ENCODE measurements at places on chromosomes 16 and 17. TPM values are rescaled to one million over a fixed set of nuclear protein-coding genes. Genes with fewer than 3 reads are reported as not detected.

DNA sequence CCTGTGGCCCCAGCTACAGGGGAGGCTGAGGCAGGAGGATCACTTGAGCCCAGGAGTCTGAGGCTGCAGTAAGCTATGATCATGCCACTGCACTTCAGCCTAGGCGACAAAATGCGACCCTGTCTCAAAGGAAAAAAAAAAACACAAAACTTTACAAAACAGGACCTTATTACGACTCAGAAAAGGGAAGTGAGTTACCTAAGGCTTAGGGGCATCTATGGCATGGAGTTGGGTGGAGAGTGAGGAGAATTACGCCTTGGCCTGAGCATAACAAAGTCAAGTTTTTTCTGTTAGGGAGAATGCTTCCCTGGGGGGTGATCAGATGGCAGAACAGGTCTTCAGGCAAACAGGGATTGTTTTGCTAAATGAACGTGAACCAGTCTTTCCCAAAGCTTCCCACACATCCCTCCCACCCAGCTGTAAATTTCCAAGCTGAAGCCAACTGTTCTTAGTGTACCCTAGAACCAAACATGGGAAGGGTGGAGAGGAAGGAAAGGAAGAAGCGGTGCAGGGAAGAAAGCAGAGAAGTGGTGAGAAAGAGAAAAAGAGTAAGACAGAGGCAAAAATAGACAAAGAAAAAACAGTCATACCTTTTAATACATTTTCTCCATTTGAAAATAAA, 24.6 kb upstream of the TNRC6C start:
- DNase-seq, result no peak

The CDH1 gene
- total RNA-seq, result not detected

DNA sequence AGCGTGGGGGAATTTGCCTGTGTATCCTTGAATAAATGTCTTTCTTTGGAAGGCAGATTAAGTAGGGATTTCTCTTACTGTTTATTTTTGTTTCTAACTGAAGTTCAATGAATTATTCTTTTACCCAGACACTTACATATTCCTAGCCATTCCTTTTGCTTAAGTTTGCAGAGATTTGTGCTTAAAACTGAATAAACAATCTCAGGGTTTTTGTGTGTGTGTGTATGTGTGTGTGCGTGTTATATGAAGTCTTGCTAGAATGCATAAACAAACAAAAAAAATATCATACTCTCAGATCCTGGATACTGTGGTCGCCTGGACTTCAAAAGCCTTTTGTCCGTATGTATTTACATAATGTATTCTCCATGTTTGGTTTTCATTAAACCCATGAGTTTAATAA, 672.8 kb downstream of the MAF start:
- DNase-seq, result no peak

The PYY gene
- not detected for total RNA-seq

GRCh38 chr16:66485376-66485775, 58.3 kb downstream of the BEAN1 start:
- DNase-seq, result no peak

The HBM gene
- total RNA-seq, result not detected

DNA sequence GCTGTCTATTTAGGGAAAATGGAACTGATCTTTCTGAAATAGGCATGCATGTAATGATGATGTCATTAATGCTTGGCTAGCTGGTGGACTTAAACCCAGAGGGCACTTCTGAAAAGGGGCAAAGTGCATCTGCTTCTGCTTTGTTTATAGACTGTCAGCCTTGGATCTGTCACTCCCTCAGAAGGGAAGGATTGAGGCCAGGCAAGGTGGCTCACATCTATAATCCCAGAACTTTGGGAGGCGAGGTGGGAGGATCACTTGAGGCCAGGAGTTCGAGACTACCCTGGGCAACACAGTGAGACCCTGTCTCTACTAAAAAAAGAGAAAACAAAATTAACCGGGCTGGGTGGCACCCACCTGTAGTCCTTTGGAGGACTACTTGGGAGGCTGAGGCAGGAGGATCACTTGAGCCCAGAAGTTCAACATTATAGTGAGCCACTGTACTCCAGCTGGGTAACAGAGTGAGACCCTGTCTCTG, 185.5 kb downstream of the WWOX start:
- no peak for DNase-seq

The SCGB1C2 gene
- not detected for total RNA-seq

DNA sequence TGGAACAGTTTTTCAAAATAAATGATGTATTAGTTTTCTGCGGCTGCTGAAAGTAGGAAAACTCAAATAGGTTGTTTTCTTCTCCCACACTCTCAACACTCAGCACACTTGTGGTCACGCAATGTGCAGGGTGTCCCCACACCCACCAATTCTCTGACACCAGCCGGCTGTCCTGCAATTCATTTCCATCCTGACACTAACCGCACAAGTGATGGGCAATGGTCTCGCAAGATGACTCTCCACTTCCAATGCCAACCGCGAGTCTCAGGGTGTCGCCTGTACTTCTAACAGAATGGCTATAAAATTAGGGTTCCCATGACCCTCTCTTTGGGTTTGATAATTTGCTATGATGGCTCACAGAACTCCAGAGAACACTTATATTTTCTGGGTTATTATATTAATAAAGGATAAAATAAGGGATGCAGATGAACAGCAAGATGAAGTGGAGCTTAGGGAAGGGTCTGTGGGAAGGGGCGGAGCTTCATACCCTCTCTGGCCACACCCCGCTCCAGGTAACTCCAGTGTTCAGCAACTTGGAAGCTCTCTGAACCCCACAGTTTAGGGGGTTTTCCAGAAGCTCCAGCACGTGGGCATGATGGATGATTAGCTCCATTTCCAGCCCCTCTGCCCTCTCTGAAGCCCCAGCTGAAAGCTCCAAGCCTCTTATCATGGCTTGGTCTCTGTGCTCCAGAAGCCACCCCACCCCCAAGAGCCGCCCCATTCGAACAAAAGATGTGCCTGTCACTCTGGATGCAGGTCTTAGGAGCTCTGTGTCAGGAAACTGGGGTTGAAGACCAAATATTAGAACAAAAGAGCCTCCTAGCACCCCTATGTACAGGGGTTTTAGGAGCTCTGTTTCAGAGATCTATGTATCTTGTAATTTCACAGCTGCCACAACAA, 19.8 kb downstream of the TAF1C start:
- DNase-seq, result no peak

DNA sequence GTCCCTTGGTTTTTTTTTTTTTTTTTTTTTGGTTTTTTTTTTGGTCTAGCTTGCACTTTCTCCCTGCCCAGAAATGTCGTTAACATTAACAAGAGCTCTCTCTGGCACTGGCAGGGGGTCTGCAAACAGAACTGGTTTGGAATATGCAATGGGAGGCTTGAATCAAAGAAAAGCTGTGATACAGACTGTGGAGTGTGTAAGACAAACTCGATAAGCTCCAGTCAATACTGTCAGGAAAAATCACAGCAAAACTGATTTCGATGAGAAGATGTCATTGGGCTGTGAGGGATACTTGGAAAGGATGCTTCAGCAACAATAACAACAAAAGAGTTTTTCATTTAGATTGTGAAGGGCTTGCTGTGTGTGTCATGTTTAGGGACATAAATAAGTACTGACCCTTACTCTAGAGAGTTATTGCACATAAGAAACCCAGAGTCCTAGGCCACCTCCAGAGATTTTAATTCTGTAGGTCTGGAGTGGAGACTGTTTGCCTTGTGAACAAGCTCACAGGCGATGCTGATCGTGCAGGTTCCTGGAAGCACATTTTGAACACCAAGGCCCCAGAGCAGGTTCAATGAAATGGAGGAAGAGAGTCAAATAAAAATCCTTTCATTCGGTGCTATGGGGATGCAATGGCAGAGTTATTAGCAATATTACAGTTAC, 470.7 kb upstream of the RBFOX1 start:
- DNase-seq, result no peak

DNA sequence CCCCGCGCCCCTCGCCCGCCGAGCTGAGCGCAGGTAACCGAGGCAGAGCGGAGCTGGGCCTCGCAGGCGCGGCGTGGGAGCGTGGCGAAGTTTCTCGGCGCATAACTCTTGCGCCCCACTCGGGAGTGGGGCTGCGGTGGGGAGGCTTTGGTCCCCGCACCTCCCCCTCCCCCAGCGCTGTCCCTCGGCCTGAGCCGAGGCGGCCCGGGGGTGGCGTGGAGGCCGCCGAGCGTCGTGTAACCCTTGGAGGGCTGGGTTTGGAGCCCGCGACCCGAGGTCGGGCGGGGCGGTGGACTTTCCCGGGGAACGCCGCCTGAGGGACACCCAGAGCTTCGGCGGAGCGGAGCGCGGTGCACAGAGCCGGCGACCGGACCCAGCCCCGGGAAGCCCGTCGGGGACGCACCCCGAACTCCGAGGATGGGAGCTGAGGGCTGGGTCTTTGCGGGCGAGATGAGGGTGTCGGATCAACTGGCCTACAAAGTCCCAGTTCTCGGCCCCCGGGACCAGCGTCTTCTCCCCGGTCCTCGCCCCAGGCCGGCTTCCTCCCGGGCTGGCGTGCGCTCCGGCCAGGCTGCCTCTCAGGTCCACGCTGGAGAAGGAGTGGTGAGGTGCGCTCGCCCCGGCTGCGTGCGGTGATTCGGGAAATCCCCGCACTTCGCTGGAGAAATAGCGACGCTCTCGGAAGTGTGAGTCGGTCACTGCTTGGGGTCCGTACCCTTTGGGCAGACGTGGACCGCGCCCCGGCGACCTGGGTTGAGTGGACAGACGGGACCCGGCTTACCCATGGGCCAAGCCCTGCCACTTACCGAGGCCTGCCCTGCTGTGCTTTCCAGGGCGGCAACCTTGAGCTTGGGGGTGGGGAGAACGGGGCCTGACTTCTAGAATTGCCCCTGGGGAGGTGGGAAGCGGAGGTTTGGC, 168.4 kb downstream of the RAB11FIP4 start:
- peak; percentile 37 for DNase-seq

The HOXB9 gene
- not detected for total RNA-seq

The KRTAP17-1 gene
- not detected for total RNA-seq

The DOC2A gene
- 0.11 TPM for total RNA-seq

The SLFN13 gene
- total RNA-seq, result 1.9 TPM

The GGT6 gene
- total RNA-seq, result not detected

The CTRB1 gene
- 3.9 TPM for total RNA-seq

The LGALS3BP gene
- total RNA-seq, result 19.2 TPM

The IL21R gene
- 0.08 TPM for total RNA-seq

- no peak for DNase-seq
Observed at GRCh38 chr17:19281161-19281560, 44.0 kb downstream of the EPN2 start.

The CLDN7 gene
- 1.0 TPM for total RNA-seq

The ETV4 gene
- 0.22 TPM for total RNA-seq

DNA sequence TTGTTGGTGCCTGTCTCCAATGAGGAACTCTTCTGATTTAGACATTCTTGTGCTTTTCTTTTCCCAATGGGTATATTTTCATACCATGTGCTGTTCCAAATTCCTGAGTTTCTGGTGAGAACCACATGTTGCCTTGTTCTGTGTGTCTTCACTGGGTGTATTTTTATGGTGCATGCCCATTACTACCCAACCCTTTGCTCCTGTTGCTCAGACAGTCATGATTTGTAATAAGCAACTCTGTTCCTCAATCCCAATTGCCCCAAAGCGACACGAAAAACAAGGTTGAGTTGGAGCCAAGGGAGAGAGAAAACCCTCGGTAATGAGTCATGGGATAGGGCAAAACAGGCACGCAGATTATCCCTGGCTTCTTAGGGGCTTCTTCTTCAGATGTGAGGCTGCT, 101.8 kb downstream of the ABCA8 start:
- no peak for DNase-seq

GRCh38 chr16:66286527-66286926, 80.0 kb upstream of the CDH5 start:
- DNase-seq, result no peak

GRCh38 chr17:72421128-72422092, 300.6 kb downstream of the SOX9 start:
- peak; percentile 60 for DNase-seq

The FOXN1 gene
- not detected for total RNA-seq

DNA sequence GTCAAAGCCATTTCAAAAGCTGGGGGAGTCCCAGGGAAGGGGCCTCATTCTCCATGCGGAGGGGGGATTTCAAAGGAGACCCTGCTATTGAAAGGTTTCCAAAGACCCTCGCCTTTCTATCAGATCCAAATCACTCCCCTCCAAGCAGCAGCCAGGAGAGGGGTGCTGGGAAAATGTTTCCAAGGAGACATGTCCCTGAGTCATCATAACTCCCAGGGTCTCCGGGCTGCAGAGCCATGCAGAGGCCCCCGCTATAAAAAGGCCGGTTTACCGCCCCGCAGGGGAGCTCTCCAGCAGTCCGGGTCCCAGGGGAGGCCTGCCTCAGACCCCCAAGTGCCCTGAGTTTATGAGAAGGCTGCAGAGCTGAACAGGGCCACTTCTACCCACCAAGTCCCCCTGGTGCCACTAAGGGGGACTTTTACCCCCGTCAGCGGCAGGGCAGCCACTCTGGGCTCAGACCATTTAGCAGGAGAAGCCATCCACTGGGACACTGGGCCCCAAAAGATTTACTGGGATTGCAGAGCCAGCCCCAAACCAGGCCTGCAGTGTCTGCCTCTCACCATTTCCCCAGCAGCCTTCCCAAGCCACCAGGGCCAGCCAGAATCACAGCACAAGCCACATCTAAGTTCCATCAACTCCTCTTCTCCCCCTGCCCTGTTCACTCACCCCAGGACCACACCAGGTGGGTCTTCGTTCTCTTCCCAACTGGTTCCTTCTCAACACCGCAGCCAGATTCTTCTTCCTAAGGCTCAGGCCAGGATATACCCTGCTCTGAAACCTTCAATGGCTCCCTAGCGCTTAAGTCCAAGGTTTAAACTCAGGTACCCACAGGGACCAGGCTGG, 234.4 kb downstream of the ZNF423 start:
- no peak for DNase-seq

DNA sequence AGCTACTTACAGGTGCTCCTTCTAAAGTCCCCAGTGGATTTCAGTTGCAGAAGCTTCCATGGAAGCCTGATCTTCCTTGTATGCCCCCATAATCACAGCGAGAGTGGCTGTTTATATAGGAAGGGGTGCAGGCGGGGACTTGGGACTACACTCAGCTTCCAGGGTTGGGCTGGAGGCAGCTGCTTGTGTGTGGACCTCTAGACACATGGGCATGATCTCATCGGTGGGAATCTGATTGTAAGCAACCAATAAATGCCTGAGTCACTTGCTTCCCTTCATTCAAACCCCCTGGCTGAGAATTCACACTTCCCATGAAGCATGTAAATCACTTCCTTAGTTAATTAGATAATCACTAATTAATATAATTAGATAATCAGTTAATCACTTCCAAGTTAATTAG, 1.0 kb upstream of the KRT20 start:
- DNase-seq, result no peak

All from psoas muscle (tissue), 8 donors.